ENCODE measurements at places on chromosomes 3 and 15.
A peak's percentile ranks its signal among the peaks of the same experiment; 100 is the strongest.

DNA sequence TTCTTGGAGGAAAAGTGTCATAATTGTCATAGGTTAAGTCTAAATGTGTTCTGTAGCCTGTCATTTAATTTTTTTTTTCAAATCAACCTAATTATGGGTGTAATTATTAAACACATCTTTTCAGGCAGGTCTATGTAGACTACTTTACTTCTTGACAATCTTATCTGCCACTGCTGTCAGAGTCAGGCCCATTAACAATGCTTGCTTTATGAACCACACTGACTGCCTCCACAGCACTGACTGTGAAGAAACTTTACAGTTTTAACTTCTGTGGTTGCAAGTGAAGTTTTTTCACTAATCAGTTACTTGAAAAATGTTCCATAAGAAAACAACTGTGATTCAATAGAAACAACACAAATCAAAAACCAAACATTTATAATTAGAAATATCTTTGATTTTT is 407.8 kb downstream of the PLCL2 start:
- DNase-seq: peak; percentile 3

GRCh38 chr3:27680517-27681246 is 41.4 kb downstream of the EOMES start:
- DNase-seq: no peak

DNA sequence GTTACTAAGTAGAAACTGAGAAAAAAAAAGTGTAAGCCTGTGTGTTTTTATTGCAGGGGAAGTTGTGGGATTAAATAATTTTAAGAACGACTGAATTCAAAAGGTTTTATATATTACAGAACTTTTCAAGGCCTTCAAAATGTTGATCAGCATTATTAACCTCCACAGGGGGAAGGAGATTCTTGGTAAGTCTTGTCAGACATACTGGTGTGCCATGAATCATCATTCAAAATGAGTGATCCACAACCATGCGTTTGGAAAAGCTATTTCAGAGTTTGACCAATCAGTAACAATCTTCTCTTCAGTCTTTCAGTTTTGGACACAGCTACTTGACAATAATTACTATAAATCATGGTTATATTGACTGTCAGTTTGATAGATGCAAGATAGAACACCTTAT is 70.2 kb downstream of the ADAMTS9 start:
- DNase-seq: no peak

GRCh38 chr15:22257047-22258008 is 177.0 kb downstream of the OR4M2 start:
- DNase-seq: no peak

DNA sequence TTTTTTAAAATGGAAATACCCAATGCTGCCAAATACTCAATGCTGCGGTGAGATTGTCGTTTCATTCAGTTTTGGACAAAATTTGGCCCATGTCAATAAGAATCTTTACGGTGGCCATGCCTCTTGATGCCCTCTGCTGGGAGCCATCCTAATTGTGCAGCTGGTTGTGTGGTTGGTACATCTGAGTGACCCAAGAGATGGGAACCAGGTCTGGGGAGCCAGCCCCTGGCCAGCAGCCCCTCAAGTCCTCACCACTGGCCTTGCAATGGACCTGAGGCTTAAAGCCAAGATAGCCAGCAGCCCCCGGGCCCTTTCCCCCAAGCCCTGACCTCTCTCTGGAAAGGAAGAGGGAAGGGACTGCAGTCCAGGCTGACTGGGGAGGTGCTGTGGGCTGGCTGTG is 36.4 kb upstream of the ESYT3 start:
- DNase-seq: no peak

GRCh38 chr15:99137111-99137546 is 32.2 kb downstream of the SYNM start:
- no peak for DNase-seq

DNA sequence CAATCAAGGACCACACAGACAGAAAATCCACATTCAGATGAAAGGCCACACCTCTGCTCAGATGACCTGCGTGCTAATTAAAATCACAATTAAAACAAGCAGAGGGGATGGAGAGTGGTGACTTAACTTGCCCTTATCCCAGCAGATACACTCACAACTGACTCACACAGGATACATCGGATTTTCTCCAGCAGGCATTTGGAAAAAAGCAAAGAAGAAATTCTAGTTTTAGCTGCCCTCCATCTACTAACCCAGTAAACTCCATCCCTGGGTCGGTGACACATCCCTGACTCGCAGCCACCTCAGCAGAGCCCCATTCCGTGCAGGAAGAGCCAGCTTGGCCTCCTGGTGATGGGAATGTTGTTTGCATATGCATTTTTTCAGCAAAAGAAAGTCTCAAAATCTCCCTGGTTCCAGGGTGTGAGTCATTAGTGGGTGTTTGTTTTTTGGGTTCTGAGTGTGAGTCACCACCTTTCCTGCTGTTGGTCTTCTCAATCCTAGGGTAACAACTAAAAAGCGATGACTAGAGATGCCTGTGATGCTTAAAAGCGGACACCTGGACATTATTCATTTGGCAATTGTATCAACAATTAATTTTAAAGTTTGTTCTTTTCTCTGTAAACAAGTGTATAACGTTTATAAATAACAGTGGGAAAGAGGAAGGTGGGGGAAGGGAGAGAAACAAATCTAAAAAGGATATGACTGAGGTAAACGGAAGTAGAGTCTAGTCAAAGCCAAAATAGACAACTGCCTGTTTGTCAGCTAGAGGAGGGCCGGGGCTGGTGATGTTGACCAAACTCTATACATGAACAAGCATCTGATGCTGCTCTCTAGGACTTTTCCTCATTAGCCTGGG is 49.8 kb upstream of the SLC4A7 start:
- DNase-seq: peak; percentile 88

GRCh38 chr3:16142350-16143025 is 32.0 kb upstream of the GALNT15 start:
- DNase-seq: no peak

- no peak for DNase-seq
Observed at GRCh38 chr3:99871231-99872045, 53.8 kb downstream of the CMSS1 start.

DNA sequence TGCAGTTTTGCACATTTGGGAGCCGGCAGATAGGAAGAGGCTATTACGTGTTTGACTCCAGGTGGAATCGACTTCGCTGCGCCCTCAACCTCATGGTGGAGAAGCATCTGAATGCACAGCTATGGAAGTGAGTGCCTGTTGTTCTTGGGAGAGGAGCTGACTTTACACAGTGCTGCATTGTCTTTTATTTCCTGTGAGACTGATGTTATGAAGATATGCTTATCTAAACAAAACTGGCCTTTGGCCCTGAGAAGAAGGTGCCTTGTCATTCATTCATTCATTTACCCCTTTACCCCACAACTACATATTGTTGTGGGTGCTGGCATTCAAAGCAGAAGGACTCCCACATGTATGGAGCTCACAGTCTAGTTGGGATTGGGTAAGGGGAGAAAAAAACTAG is 32.6 kb downstream of the PSMD6 start:
- DNase-seq: peak; percentile 59

- no peak for DNase-seq
Observed at GRCh38 chr3:42684632-42685362, 540 bp upstream of the KLHL40 start.

DNA sequence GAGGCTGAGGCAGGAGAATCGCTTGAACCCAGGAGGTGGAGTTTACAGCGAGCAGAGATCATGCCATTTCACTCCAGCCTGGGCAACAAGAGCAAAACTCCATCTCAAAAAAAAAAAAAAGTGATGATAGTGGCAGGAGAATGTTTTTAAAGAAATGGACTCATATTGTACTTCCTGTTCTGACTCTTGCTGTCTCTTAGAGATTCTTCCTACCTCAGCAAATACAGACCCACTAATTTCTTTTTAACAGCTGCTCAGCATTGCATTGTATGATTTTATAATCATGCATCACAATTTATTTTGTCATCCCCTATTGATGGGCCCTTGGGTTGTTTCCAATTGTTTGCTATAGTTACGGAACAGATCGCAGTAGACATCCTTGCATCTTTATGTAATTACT is 8.8 kb upstream of the ANKDD1A start:
- DNase-seq: no peak

- DNase-seq: no peak
Observed at GRCh38 chr3:158950178-158950901, 148.5 kb downstream of the MFSD1 start.

GRCh38 chr3:197428117-197428801 is 127.5 kb downstream of the BDH1 start:
- peak; percentile 52 for DNase-seq

Data from COLO829 (cell line).